Fibroblast of skin of right quadriceps (primary cell): ENCODE measurements at places on chromosomes 4 and X.

DNA sequence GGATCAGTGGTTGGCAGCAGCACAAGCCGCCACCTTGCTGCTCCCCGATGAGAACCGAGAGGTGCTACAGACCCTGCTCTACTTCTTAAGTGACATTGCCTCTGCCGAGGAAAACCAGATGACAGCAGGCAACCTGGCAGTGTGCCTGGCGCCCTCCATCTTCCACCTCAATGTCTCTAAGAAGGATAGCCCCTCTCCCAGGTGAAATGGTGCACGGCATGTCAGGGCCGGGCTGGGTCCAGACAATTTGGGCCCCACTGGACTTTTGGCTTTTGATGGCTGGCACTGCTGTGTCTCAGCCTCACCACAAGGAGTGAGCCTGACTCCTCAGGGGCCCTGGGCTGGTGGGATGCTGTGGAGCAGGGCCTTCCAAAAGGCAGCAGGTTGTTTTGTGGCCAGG, 74.1 kb downstream of the STARD8 start:
- DNase-seq: no peak

- DNase-seq: no peak
Measured at GRCh38 chr4:117596917-117597480, 437.3 kb upstream of the NDST3 start.

- peak; percentile 14 for DNase-seq
Measured at GRCh38 chrX:136999024-136999423, 34.8 kb downstream of the GPR101 start.

DNA sequence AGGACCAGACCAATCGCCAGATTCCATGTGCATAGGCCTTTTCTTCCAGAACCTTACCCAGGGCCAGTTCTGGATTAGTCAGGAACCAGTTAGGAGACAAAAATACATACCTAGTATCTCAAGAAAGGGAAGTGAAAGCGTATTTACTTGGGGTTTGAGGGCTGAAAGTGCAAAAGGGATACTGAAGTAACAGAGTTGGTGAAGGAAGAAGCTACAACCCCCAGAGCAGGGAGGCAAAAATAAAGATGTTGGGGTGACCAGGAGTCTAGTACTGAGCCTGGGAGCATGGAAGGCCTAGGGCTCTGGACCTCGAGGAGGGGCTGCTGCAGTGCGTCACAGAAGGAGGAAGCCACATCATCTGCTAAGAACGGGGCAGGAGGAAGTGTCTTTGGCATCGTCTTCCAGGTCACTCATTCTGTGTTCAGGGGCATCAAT, 38.3 kb downstream of the TKTL1 start:
- no peak for DNase-seq

DNA sequence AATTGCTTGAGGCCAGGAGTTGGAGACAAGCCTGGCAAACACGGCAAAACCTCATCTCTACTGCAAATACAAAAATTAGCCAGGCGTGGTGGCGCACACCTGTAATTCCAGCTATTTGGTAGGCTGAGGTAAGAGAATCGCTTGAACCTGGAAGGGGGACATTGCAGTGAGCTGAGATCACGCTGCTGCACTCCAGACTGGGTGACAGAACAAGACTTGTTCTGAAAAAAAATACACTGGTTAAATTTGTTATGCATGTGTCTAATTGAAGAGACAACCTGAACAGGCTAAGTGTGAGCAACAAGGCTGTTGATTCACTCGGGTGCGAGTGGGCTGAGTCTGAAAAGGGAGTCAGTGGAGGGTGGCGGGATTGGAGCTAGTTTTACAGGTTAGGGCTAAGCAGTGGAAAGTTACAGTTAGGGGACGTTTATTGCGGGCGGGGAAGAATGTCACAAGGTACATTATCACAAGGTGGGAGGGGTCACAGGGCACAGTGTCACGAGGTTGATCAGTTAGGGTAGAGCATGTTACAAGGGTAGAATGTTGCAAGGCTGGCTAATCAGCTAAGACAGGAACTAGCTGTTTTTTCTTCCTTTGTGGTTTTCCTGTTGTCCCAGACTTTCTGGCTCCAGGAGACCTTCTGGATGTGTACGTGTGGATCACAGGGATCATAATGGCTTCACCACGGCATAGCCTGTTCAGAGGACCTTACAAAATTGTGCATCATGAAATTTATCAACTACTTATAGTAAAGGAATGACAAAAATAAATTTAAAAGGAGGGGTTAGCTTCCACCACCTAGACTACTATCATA, 115.8 kb downstream of the NAA11 start:
- DNase-seq: peak; percentile 5
